Activated B cell treated with CpG ODN at 0.5 μM for 24 hours (primary cell): ENCODE measurements at places on chromosomes 3 and 15. TPM values are rescaled to one million over a fixed set of nuclear protein-coding genes. Genes with fewer than 3 reads are reported as not detected.

MESP1 gene
- 0.24 and 0.71 TPM in 2 replicates for total RNA-seq

- DNase-seq = no peak
Measured at GRCh38 chr15:85762039-85762755, 32.5 kb downstream of the KLHL25 start.

GRCh38 chr3:63193647-63194046 is 84.5 kb upstream of the SYNPR start:
- no peak for DNase-seq

DNA sequence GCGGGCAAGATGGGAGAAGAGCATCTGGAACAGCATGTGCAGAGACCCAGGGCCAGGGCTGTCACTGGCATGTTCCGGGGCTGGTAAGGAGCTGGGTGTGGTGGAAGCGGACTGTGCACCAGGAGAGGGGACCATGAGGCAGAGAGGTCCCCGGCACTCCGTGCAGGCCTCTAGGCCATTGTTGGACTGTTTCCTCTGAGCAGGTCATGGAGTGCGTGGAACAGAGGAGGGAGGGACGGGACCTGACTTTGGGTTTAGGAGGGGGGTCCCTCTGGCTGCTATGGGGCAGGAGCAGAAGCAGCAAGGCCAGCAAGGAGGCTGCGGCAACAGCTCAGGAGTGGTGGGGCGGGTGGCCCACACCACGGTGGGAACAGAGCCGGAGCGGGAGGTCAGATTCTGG is 47.1 kb downstream of the TPRA1 start:
- DNase-seq = no peak

DNA sequence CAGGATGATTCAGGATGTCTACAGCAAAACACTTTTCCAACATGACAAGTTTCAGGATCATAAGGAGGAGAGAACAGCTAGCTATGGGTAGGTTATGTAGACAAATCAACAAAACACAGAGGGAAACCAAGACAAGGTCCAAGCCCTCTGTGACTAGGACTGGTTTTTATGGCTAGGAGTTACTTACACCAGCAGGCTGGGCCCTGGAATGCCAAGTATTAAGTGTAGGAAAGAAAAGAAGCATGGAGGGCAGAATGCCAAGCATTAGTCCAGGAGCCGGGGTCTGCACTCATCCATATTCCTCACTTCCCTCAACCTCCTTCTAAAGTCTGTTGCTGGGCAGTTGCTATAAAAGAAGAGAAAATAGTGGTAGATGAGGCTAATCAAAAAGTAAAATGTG is 35.3 kb upstream of the PPP2R3A start:
- no peak for DNase-seq

PHLDB2 gene
- total RNA-seq = 2.5 and 4.2 TPM in 2 replicates

DNA sequence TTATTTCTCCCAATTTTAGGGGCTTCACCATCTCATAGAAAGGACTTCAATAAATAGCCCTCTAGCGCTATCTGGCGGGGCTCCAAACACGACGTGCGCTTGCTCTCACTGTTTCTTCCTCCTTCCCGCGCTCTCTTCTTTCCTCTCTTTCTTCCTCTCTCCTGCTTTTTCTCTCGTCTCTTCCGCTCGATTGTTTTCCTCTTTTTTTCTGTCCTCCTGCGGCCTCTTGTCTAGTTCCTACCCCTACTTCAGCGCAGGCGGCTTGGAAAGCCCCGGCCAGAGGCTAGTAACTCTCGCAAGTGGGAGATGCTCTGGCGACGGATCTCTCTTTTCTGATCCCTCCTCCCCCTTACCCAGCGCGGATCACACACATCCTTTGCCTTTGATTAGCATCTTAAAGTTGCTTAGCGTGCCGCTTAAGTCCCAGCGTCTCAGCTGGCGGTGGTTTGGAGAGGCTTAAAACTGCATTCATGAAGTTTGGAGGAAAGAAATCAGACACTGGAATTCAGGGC is 6.2 kb upstream of the MEIS2 start:
- no peak for DNase-seq

GRCh38 chr15:95215017-95215416 is 983.7 kb downstream of the MCTP2 start:
- DNase-seq = no peak

- no peak for DNase-seq
Measured at GRCh38 chr15:71055461-71055860, 59.8 kb upstream of the THSD4 start.

DNA sequence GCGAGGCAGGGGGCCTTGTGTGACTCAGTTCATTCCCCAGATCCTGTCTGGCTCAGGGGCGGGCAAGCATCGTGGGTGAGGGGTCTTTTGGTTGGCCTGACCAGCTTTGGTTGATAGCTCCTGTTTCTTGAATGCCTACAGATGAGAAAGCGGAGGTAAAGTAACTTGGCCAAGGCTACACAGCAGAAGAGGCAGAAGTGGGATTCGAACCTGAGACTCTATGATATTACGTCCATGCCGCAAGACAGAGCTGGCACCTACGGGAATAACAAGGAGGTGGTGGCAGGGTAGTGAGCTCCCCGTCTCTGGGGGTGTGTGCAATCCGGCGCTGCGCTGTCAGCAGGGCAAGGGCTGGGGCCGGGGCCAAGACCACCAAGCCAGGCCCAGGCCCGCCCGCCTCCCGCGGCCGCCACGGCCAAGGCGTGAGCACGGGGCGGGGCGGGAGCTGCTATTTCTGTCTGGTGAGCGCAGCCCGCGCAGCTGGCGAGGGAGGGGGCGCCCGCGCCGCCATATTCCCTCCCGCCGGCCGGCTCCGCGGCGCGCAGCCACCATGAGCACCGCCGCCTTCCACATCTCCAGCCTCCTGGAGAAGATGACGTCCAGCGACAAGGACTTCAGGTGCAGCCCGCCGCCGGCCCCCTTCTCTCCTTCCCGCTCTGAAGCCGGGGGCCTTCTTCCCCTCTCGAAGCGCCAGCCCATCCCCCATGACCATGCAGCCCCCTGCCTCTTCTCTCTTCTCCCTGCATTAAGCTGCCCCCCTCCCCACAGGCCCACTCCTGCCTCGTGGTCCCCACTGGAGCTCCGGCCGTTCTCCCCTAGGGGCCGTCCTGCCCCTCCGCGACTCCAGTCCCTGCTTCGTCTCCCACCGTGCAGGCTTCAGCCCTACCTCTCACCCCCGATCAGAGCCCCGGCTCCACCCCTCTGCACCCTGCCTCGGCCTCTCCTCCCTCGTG is at the start of gene CAND2:
Gene CAND2 (plus strand): TSS at position 510 of the 953 bp plus-strand sequence. CDS start 41 bp downstream, at position 551.
- DNase-seq = peak; percentile 46

GRCh38 chr3:135641761-135642160 is 323.8 kb upstream of the PPP2R3A start:
- DNase-seq = no peak

DNA sequence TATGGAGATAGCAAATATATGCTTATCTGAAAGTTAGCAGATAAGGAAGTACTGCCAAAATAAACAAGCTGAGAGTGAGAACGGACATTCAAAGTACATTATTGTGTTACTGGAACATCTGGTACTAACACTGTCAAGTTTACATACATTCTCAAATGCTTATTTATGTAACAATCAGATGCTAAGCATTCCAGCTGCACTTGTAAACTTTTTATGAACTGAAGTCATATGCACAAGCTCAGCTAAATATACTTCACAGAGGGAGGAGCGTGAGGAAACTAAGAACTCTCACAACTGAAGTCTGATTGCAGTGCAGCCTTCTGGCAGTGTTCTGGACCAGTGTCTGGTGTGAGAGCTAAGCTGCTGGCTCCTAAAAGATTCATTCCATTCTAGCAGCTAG is 223.7 kb upstream of the NANOGP8 start:
- no peak for DNase-seq

GCNT3 gene
- total RNA-seq = not detected in 2 replicates

CIP2A gene
- total RNA-seq = 11.3 and 13.1 TPM in 2 replicates

DNA sequence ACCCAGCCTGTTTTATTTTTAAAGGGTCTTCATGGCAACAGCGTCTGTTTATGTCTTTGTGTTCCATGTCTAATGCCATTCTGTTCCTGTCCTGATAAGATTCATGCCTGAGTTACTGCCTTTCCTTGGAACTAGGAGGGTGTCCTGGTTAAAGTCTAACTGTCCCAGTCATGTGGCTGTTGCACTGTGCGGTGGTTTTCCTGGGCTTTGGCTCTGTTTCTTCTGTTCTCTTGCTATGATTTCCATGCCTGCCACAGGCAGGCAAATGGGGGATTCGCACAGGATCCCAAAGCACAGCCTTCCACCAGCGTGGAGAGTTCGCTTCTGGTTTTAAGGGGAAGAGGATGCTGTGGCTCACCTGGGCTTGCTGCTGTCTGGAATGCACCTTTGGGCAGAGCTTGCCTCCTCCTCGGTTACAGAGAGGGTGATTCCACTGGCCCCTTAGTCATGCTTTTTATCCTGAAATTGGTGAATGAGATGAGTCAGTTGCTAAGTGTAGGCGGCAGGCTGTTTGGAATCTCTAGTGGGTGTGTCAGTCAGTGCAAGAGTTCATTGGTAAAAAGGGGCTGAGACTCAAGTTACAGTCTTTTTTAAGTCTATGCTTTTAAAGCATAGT is 86.8 kb downstream of the CCK start:
- DNase-seq = no peak

MKRN2OS gene
- not detected in 2 replicates for total RNA-seq

COL7A1 gene
- 0.98 and 1.5 TPM in 2 replicates for total RNA-seq

- no peak for DNase-seq
Measured at GRCh38 chr15:38508647-38509046, 54.7 kb downstream of the FAM98B start.

GRCh38 chr15:83709241-83709640 is 55.3 kb downstream of the ADAMTSL3 start:
- no peak for DNase-seq

DNA sequence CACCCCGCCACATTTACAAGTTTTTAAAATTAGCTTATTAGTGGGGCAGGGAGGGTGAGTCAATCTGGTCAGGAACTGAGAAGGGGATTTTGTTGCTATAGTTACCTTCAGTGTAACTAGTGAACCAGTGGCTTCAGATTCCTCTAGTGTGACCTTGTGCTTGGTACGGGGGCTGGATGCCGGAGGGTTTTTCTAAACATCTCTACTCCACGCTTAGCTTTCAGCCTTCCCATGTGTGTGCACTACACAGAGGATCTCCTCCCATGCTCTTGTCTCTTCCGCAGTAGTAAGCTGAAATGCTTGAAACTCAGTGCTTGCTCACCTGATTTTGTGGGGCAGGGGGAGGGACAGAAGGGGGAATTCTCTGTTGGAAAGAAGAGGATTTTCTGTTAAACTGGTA is 67.9 kb upstream of the AKAP13 start:
- DNase-seq = peak; percentile 53

DNA sequence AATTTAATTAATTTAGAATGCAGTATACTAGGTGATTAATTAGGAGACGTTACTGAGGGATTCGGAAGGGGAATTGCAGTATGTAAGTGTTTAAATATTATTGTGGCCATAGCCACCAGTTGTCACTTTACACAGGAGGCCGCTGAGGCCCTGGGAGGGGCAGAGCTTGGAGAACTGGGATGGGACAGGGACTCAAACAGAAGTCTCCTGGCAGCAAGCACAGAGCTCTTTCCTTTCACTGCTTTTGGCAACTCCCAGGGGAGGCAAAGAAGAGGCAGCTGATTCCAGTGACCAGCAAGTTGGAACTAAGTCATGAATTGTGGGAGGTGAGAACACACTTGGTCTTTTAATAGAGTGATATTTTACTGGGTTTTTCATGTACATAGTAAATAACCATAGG is 248.6 kb downstream of the RPLP1 start:
- DNase-seq = no peak

HRH1 gene
- not detected in 2 replicates for total RNA-seq

GRCh38 chr3:57745101-57745500 is 11.0 kb upstream of the SLMAP start:
- DNase-seq = no peak
